Smooth muscle cell of trachea (primary cell): ENCODE measurements at places on chromosomes 1 and 21. TPM values are rescaled to one million over a fixed set of nuclear protein-coding genes. Genes with fewer than 3 reads are reported as not detected.

The TMOD4 gene
- total RNA-seq, result 0.17 and 0.29 TPM in 2 replicates

The PEAR1 gene
- total RNA-seq, result 5.6 and 7.4 TPM in 2 replicates

The OPRD1 gene
- total RNA-seq, result under 0.01 TPM in 1 of 2 replicates, not detected in the other

The ZNF362 gene
- 5.5 and 6.6 TPM in 2 replicates for total RNA-seq

The FAM3B gene
- total RNA-seq, result not detected in 2 replicates

The PGBD5 gene
- total RNA-seq, result 1.7 TPM in 1 of 2 replicates, not detected in the other

The BRWD1 gene
- total RNA-seq, result 48.5 and 60.9 TPM in 2 replicates

The DNTTIP2 gene
- 21.5 and 34.0 TPM in 2 replicates for total RNA-seq

The SPRR2B gene
- not detected in 2 replicates for total RNA-seq

The KCNK1 gene
- total RNA-seq, result 4.0 and 7.4 TPM in 2 replicates

The HSD3B2 gene
- not detected in 2 replicates for total RNA-seq

The NEXN gene
- total RNA-seq, result 13.1 and 18.8 TPM in 2 replicates

The SYCP1 gene
- not detected in 2 replicates for total RNA-seq

The CTSK gene
- total RNA-seq, result 224 and 295 TPM in 2 replicates

The KANK4 gene
- 0.15 TPM in 1 of 2 replicates, not detected in the other for total RNA-seq

The RBM8A gene
- total RNA-seq, result 44.0 and 137 TPM in 2 replicates

The DARS2 gene
- 20.0 and 31.0 TPM in 2 replicates for total RNA-seq

The CDA gene
- 1.2 and 1.3 TPM in 2 replicates for total RNA-seq

The ARHGAP30 gene
- not detected in 2 replicates for total RNA-seq

The NTMT2 gene
- not detected in 2 replicates for total RNA-seq

The CASQ1 gene
- total RNA-seq, result 0.83 TPM in 1 of 2 replicates, not detected in the other

The OVAAL gene
- total RNA-seq, result not detected in 2 replicates

The FMO2 gene
- 3.5 and 4.5 TPM in 2 replicates for total RNA-seq

The TMEM269 gene
- 0.15 and 0.17 TPM in 2 replicates for total RNA-seq

The CYP4Z1 gene
- total RNA-seq, result not detected in 2 replicates

The METTL18 gene
- total RNA-seq, result 5.1 and 8.9 TPM in 2 replicates

The ATP6V1G3 gene
- total RNA-seq, result not detected in 2 replicates

The RIMKLA gene
- total RNA-seq, result under 0.01 TPM in 1 of 2 replicates, not detected in the other

The MARK1 gene
- 0.17 and 0.29 TPM in 2 replicates for total RNA-seq

The FMO4 gene
- total RNA-seq, result 1.2 and 6.7 TPM in 2 replicates

The KRTAP11-1 gene
- total RNA-seq, result not detected in 2 replicates

The THEMIS2 gene
- 5.2 and 15.4 TPM in 2 replicates for total RNA-seq

The PRKCZ gene
- total RNA-seq, result 1.5 and 2.5 TPM in 2 replicates

The FCMR gene
- total RNA-seq, result 0.29 TPM in 1 of 2 replicates, not detected in the other

The RGS13 gene
- total RNA-seq, result not detected in 2 replicates
